ENCODE measurements at places on chromosomes 1 and 21.

DNA sequence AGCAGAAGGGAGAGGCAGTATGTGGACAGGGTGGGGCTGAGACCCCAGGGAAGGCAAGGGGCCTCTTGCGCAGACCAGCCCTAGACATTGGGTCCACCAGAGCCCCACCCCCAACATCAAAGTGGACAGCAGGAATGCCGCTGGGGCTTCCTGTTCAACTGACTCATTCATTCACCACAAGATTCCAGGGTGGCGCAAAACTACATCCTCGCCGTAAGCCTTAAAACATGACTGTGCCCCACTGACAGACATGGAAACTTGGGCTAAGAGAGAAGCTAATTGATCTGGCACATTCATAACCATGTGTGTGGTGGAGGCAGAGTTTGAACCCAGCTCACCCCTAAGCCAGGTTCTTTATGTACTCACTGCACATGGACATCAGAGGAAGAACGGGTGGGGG is 14.0 kb downstream of the COL16A1 start:
- DNase-seq: no peak

- no peak for DNase-seq
Observed at GRCh38 chr1:46472498-46473181, 17.0 kb upstream of the DMBX1 start.

- DNase-seq: no peak
Observed at GRCh38 chr1:169945181-169945580, 51.5 kb upstream of the SCYL3 start.

GRCh38 chr1:167630568-167631385 is 745 bp downstream of the RCSD1 start:
- no peak for DNase-seq

- DNase-seq: no peak
Observed at GRCh38 chr1:43285269-43285990, at the start of gene C1orf210. C1orf210 (minus strand) TSS chr1:43285581; CDS start chr1:43283270, 2,311 bp downstream.

DNA sequence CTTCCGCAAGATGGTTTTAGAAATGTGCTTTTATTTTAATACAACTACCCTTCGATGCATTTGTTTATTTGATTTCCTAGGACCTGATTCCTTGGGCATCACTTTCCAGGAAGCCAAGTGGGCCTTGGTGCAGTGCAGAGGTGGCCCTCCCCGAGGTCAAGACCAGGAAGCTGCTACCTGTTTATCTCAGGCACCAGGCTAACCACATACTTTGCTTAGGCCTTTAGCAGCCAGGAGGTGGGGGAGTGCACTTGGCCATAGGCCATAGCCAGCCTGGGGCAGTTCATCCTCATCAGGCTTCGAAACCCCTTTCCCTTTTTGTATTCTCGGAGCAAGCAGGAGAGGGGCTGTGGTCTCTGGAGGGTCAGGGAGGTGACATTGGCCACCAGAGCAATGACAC is 45.4 kb downstream of the SMYD2 start:
- DNase-seq: no peak

DNA sequence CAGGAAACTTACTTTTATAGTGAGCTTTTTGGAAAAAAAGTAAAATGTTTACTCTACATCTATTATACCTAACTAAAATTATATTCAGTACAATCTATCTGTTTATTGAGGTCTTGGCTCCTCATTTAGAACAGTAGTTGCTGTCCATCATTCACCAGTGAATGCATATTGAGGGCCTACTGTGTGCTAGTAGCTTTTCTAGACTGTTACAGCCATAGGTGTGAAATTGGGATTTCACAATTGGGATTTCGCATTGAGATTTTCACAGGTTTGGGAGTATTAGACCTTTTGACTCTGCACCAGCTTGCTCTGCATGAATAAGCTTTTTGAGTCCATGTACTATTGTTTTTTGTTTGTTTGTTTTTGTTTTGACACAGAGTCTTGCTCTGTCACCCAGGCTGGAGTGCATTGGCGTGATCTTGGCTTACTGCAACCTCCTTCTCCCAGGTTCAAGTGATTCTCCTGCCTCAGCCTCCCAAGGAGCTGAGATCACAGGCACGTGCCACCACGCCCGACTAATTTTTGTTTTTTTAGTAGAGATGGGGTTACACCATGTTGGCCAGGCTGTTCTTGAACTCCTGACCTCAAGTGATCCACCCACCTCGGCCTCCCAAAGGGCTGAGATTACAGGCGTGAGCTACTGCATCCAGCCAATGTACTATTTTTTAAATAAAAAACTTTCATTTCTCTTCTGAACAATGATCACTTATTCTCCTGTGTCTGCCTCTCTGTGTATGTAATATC is 47.2 kb upstream of the ERRFI1 start:
- no peak for DNase-seq

- no peak for DNase-seq
Observed at GRCh38 chr1:164780863-164781262, 221.9 kb downstream of the PBX1 start.

GRCh38 chr1:206066479-206067171 is 13.7 kb downstream of the RHEX start:
- no peak for DNase-seq

GRCh38 chr1:225766967-225767633 is 10.5 kb upstream of the SRP9 start:
- no peak for DNase-seq

- no peak for DNase-seq
Observed at GRCh38 chr21:36847189-36847588, 119.3 kb downstream of the HLCS start.

DNA sequence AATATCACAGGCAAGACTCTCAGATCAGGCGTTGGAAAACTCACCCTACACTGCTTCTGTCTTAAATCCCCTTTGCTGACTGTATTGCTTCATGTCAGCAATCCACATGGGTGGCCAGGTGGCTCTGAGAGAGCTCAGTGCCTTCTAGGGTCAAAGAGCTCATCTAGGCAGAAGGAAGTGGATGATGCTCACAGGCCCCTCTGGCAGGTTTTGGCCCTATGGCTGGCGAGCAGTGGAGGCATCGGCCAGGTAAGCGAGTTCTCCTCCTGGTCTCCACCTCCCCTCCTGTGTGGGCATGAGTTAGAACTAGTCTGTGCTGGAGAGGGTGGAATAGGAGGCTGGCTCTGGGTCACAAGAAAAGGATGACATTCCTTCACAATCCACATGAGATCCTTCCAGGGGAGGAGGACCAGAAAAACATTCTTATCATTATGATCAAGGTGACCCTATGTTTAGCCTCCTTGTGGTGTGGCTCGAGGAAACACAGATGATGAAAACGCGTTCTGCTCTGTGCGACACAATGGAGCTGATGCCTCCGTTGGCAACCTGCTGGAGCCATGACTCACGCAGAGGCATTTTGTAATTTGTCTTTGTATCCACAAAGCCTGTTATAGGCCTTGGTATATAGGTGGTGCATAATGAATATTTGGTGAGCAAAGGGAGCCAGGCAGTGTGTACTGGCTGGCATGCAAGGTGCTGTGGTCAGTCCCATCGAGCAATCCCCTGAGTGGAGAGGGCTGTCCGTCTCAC is 264.6 kb upstream of the RAB4A start:
- no peak for DNase-seq

GRCh38 chr1:91798241-91798648 is 87.7 kb downstream of the TGFBR3 start:
- DNase-seq: no peak

GRCh38 chr1:39895731-39896480 is 5.8 kb downstream of the MYCL start:
- no peak for DNase-seq

- DNase-seq: no peak
Observed at GRCh38 chr1:32931760-32932159, 30.6 kb upstream of the TMEM54 start.

DNA sequence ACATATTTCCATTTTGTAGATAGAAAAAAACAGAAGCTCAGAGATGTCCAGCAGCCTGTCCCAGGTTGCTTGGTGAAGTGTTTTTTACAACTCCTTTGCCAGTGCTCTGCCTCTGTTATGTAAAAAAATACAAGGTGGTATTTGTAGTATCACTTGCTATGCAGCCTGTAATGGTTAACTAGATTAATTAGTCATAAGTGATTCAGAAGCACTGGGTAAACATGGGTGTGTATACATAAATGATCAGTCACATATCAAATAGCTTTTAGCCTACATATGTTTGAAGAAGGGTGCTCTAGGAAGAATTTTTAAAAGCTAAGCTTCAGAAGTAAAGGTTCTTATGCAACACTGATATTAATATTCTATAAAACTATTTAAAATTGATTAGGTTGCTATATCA is 70.0 kb upstream of the MAGI3 start:
- DNase-seq: no peak

DNA sequence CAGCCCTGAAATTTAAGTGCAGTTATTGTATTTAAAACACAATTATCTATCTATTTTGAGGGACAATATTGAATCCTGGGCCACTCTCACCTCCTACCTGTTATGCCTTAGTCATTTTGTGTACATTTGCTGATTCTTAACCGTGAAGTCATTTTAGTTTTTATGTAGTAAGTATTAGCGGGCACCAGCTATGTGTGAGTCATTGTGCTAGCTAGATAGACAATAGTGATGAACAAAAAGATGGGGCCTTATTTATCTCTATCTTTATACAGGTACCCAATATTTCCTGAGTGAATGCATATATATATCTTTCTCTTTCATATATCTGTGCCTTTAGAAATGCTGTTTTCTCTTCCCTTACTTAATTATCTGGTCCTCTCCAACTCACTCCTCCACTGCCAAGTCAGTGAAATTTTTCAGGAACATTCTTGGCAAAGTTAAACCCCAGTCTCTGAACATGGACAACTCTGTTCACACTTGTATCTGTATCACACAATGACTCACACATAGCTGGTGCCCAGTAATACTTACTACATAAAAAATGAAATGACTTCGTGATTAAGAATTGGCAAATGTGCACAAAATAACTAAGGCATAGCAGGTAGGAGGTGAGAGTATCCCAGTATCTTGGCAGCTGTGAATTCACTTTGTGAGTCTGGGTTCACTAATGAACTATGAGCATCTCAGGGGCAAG is 166.0 kb upstream of the C8B start:
- DNase-seq: no peak

DNA sequence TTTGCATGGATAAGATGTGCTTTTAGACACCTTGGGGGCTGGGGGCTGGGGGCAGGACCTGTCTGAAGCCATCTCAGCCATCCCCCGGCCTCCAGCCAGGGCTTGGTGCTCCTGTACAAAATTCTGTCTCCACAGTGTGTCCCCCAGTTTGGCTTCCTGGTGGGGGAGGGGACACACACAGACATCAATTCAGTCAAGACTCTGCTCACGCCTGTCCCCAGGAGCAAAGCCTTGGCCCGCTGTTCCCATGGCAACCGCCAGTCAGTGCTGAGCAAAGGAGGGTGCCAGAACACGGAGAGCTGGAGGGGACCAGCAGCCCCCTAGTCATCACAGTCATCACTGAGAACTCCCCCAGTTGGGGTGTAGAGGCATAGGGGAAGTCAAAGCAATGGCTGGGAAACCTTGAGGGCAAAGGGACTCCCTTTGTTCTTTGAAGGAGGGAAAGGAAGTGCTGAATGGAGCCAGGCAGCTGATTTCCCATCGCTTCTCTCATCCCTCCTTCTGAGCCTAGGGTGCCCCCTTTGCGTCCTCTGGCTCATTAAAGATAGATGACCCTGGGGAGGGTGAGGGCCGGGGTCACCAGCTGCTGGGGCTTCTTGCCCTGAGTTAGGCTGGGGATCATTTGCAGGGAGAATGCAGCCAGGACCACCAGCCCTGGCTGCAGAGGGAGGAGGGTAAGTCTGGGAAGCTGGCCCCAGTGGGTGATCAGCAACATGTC is 134.9 kb upstream of the IPO9 start:
- DNase-seq: no peak

DNA sequence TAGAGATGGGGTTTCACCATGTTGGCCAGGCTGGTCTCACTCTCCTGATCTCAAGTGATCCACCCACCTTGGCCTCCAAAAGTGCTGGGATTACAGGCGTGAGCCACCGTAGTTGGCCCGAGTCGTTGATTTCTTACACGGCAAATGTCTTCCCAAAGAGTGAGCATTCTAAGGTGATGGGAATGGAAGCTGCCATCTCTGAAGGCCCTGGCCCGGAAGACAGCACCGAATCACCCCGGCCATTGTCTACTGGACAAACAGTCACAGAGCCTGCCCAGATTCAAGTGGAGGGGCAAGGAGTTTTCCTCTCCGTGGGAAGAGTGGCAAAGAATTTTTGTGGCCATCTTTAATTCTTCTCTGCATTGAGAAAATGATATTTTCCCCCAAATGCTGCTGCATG is 92.1 kb upstream of the AJAP1 start:
- no peak for DNase-seq

- DNase-seq: no peak
Observed at GRCh38 chr1:35573198-35574124, at the start of gene TFAP2E. TFAP2E (plus strand) TSS chr1:35573314; CDS start chr1:35573578, 264 bp downstream.

GRCh38 chr1:43276673-43277072 is 6.9 kb downstream of the TMEM125 start:
- DNase-seq: no peak

- DNase-seq: no peak
Observed at GRCh38 chr1:54787604-54788003, 13.5 kb downstream of the TTC22 start.

DNA sequence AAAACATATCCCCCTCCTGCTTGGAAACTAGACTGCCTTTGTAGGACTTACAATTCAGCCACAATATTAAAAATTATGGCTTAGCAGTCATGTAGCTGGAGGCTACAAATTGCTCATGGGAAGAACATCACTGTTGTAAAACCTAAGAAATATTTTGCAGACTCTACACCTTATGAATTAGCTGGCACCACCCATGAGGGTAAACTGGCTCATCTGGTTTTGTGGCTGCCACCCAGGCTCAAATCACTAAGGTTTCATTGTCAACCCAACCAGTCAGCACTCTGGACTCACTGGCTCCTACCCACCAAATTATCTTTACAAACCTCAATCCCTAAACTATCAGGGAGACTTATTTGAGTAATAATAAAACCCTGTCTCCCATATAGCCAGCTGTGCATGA is 100.7 kb upstream of the OLFM3 start:
- no peak for DNase-seq

- no peak for DNase-seq
Observed at GRCh38 chr1:167514288-167514687, 4.0 kb downstream of the CD247 start.

GRCh38 chr21:44942566-44942965 is 2.7 kb downstream of the SLX9 start:
- DNase-seq: no peak

DNA sequence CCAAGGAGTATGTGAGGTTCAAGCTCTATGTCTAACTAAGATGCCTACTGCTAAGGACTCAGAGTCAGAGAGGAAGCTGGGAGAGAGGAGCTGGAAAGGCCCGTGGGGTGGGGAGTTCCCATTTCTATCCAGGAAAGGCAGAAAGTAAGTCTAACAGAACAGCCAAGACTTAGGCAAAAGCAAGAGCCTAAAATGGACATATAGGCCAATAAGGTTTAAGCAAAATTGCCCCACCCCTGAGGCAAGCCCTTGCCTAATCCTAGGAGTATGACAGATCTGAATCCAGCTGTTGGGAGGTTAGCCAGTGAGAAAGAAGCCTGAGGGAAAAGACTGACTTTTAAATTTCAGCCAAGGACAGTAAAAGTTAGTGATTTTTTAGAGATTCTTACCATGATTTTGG is 1.6 kb upstream of the KLHDC9 start:
- no peak for DNase-seq

GRCh38 chr21:27103768-27104167 is 136.9 kb upstream of the ADAMTS5 start:
- DNase-seq: no peak

- no peak for DNase-seq
Observed at GRCh38 chr1:112196731-112197130, 199.3 kb upstream of the CTTNBP2NL start.

GRCh38 chr1:22812993-22813790 is 102.6 kb downstream of the EPHB2 start:
- no peak for DNase-seq

GRCh38 chr21:45460611-45461368 is 55.8 kb downstream of the COL18A1 start:
- no peak for DNase-seq

Data from activated CD4-positive, alpha-beta T cell treated with anti-CD3 and anti-CD28 coated beads for 24 hours (primary cell).